Heart right ventricle (tissue), 16 donors: ENCODE measurements at places on chromosomes 1 and 21. TPM values are rescaled to one million over a fixed set of nuclear protein-coding genes. Genes with fewer than 3 reads are reported as not detected.

Gene DCST1
- not detected for total RNA-seq

Gene DNAJC6
- 7.2 TPM for total RNA-seq

Gene PRMT2
- total RNA-seq, result 62.3 TPM

Gene S100A5
- total RNA-seq, result not detected

GRCh38 chr1:32104127-32104526 lies 3.7 kb upstream of the KPNA6 start:
- H3K27me3 ChIP-seq, result no peaks in the 10 kb centered on the region
- H3K27ac ChIP-seq, result no peak overlapping the region
- DNase-seq, result no peak
- H3K4me3 ChIP-seq, result no peak overlapping the region
- no peaks in the 10 kb centered on the region for H3K36me3 ChIP-seq

GRCh38 chr1:98410082-98410481 lies 251.4 kb upstream of the SNX7 start:
- H3K27me3 ChIP-seq, result no peaks in the 10 kb centered on the region
- H3K27ac ChIP-seq, result no peak overlapping the region
- H3K4me1 ChIP-seq, result no peaks in the 10 kb centered on the region
- no peak for DNase-seq
- H3K4me3 ChIP-seq, result no peak overlapping the region
- H3K36me3 ChIP-seq, result no peaks in the 10 kb centered on the region

GRCh38 chr1:49199564-49199963 lies 422.9 kb upstream of the BEND5 start:
- no peaks in the 10 kb centered on the region for H3K27me3 ChIP-seq
- H3K36me3 ChIP-seq, result no peaks in the 10 kb centered on the region
- no peak overlapping the region for H3K4me3 ChIP-seq
- no peak overlapping the region for H3K27ac ChIP-seq
- H3K4me1 ChIP-seq, result no peaks in the 10 kb centered on the region
- DNase-seq, result no peak

GRCh38 chr1:229420224-229420623 lies 13.7 kb downstream of the ACTA1 start:
- no peak overlapping the region for H3K4me3 ChIP-seq
- H3K4me1 ChIP-seq, result no peaks in the 10 kb centered on the region
- H3K27ac ChIP-seq, result no peak overlapping the region
- DNase-seq, result no peak
- H3K27me3 ChIP-seq, result no peaks in the 10 kb centered on the region
- H3K36me3 ChIP-seq, result no peaks in the 10 kb centered on the region

- DNase-seq, result no peak
- peaks cover 5% of the 10 kb centered on the region for H3K4me1 ChIP-seq
- no peak within 1 kb of the TSS for H3K27ac ChIP-seq
- no peaks in the 10 kb centered on the region for H3K36me3 ChIP-seq
- peak within 1 kb of the TSS; percentile 12 for H3K4me3 ChIP-seq
- peaks cover 64% of the 10 kb centered on the region for H3K27me3 ChIP-seq
These were observed at the start of gene HTR6 for GRCh38 chr1:19664453-19665185. Gene HTR6, plus strand, starts transcription at chr1:19664875. Its CDS starts 879 bp downstream, at chr1:19665754.

GRCh38 chr1:168057355-168057754 lies 79.4 kb downstream of the GPR161 start:
- peaks cover 37% of the 10 kb centered on the region for H3K36me3 ChIP-seq
- peaks cover 7% of the 10 kb centered on the region for H3K4me1 ChIP-seq
- DNase-seq, result no peak
- H3K27ac ChIP-seq, result no peak overlapping the region
- H3K4me3 ChIP-seq, result no peak overlapping the region
